ENCODE measurements at places on chromosomes 5 and 9. TPM values are rescaled to one million over a fixed set of nuclear protein-coding genes. Genes with fewer than 3 reads are reported as not detected.
A peak's percentile ranks its signal among the peaks of the same experiment; 100 is the strongest.

The FAM120A gene
- total RNA-seq, result 111 TPM

The FOXD4 gene
- total RNA-seq, result 1.7 TPM

The PCDHB16 gene
- total RNA-seq, result 1.9 TPM

The AGGF1 gene
- total RNA-seq, result 31.9 TPM

The ADGRV1 gene
- 0.44 TPM for total RNA-seq

The PCDHGC4 gene
- total RNA-seq, result 2.9 TPM

The TUBB4B gene
- 103 TPM for total RNA-seq

GRCh38 chr5:123441408-123441807 is 18.2 kb upstream of the CEP120 start:
- H3K4me1 ChIP-seq, result no peaks in the 10 kb centered on the region
- no peaks in the 10 kb centered on the region for H3K36me3 ChIP-seq
- H3K27me3 ChIP-seq, result no peaks in the 10 kb centered on the region
- DNase-seq, result no peak
- no peak overlapping the region for H3K27ac ChIP-seq
- no peak overlapping the region for H3K4me3 ChIP-seq

- no peaks in the 10 kb centered on the region for H3K27me3 ChIP-seq
- no peak for DNase-seq
- no peak overlapping the region for H3K27ac ChIP-seq
- no peaks in the 10 kb centered on the region for H3K36me3 ChIP-seq
- H3K4me1 ChIP-seq, result no peaks in the 10 kb centered on the region
- H3K4me3 ChIP-seq, result no peak overlapping the region
These were observed 113.8 kb downstream of the MSX2 start for GRCh38 chr5:174837919-174838902.

DNA sequence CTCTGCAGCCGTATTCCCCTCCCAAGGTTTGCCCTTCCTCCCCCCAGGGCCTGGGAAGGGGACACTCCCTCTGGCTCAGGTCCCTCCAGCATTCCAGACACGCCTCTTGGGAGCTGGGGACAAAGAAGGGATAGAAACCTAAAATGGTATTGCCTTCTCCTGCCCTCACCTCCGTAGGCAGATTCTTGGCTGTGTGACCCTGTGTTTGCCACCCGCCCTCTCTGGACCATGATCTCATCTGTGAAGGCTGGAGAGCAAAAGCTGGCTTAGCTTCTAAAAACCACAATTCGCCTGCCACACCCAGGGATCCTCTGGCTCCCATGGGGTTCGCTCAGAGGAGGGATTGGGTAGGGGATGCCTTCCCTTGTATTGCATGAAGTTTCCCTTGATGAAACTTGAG is 7.7 kb downstream of the AQP3 start:
- H3K4me3 ChIP-seq, result no peak overlapping the region
- H3K27me3 ChIP-seq, result no peaks in the 10 kb centered on the region
- DNase-seq, result no peak
- H3K4me1 ChIP-seq, result peaks cover 4% of the 10 kb centered on the region
- peak overlapping the region; percentile 81 for H3K27ac ChIP-seq
- peaks cover 2% of the 10 kb centered on the region for H3K36me3 ChIP-seq

GRCh38 chr9:3136230-3136629 is 292.3 kb upstream of the PUM3 start:
- no peaks in the 10 kb centered on the region for H3K4me1 ChIP-seq
- H3K27me3 ChIP-seq, result no peaks in the 10 kb centered on the region
- H3K4me3 ChIP-seq, result no peak overlapping the region
- H3K36me3 ChIP-seq, result no peaks in the 10 kb centered on the region
- DNase-seq, result no peak
- no peak overlapping the region for H3K27ac ChIP-seq

DNA sequence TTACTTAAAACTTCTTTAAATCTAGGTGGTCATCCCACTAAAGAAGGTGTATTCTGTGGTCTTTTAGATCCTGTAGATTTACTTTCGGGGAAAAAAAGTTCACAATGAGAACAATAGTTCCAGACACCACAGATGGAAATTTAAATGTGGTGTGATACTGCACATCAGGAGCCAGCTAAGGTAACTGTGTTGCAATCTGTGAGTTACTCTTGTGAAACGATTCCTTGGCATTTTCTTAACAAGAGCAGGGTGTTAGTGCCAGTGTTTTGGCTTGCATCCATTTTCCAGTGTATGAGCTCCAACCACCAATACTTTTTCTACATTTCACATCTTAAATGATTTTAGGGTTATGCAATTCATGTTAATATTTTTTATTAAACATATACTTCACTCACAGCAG is 674.5 kb downstream of the CETN3 start:
- H3K4me3 ChIP-seq, result no peak overlapping the region
- DNase-seq, result no peak
- no peak overlapping the region for H3K27ac ChIP-seq
- no peaks in the 10 kb centered on the region for H3K36me3 ChIP-seq

DNA sequence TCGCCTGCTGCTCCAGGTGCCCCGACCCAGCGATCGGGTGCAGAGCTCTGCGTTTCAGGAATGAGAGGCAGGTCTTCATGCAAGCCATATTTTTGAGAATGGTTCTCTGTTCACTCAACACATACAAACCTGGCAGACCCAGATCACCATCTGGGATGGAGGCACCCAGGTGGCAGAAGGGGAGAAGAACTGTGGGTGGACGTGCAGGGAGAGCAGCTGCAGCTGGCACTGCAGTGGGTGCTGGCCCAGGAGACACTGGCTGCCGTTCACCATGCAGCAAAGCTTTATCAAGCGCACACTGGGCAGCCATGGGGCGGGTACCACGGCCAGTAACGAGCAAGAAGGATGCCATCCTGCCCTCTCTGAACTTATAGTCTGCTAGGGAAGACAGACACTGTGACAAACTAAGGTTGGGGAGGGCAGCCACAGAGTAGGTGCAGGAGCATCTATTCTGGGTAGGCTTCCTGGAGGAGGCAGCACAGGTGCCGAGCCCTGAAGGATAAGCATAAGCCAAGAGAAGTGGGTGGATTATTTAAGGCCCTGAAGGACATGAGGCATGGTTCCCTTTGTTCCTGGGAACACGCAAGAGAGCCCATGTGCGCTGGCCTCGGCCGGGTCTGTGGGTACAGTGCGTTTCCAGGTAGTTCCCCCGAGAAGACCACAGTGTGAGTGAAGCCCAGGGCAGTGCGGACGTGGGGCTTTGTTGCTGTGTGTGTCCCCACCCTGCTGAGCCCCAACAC is 46.2 kb upstream of the FCN2 start:
- DNase-seq, result no peak
- H3K4me1 ChIP-seq, result no peaks in the 10 kb centered on the region
- H3K27me3 ChIP-seq, result no peaks in the 10 kb centered on the region
- no peaks in the 10 kb centered on the region for H3K36me3 ChIP-seq
- H3K27ac ChIP-seq, result no peak overlapping the region

DNA sequence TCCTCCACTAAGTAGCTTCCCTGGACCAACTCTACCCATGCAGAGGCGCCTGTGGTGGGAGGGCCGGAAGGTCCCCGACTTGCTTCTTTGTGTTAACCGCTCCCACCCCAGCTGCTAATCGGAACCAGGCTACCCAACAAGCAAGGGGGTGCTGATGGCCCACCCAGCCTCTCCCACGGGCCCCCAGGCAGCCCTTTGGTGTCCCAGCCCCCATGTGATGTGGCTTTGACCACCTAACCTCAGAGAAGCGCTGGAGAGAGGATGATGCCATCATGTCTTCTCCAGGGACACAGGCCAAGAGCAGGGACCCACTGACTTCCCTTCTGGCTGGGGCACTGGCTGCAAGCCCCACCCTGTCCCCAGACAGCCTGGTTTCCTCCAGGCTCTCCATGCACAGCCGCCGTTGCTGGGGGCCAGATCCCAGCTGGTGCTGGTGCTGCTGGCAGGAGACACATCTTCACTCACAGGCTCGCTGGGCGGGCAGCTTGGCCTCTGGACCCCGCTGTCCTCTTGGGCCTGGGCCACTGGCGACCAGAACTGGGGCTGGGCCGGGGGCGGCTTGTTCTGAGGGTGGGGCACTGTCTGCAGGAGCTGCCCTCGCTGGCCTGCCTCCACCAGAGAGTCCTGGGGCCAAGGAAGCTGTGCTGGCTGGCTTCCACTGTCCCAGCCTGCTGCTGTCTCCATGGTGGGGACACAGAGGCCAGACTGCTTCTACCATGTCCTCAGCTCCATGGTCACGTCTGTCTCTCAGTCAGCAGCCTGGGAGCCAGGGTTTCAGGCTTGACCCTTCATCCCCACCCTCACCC is 27.8 kb downstream of the LAMC3 start:
- H3K27ac ChIP-seq, result peak overlapping the region; percentile 45
- no peaks in the 10 kb centered on the region for H3K27me3 ChIP-seq
- no peak overlapping the region for H3K4me3 ChIP-seq
- DNase-seq, result no peak
- peaks cover 3% of the 10 kb centered on the region for H3K4me1 ChIP-seq
- no peaks in the 10 kb centered on the region for H3K36me3 ChIP-seq

GRCh38 chr9:133225171-133226011 is 16.3 kb upstream of the OBP2B start:
- no peaks in the 10 kb centered on the region for H3K4me1 ChIP-seq
- no peak overlapping the region for H3K4me3 ChIP-seq
- no peaks in the 10 kb centered on the region for H3K36me3 ChIP-seq
- peak; percentile 59 for DNase-seq

DNA sequence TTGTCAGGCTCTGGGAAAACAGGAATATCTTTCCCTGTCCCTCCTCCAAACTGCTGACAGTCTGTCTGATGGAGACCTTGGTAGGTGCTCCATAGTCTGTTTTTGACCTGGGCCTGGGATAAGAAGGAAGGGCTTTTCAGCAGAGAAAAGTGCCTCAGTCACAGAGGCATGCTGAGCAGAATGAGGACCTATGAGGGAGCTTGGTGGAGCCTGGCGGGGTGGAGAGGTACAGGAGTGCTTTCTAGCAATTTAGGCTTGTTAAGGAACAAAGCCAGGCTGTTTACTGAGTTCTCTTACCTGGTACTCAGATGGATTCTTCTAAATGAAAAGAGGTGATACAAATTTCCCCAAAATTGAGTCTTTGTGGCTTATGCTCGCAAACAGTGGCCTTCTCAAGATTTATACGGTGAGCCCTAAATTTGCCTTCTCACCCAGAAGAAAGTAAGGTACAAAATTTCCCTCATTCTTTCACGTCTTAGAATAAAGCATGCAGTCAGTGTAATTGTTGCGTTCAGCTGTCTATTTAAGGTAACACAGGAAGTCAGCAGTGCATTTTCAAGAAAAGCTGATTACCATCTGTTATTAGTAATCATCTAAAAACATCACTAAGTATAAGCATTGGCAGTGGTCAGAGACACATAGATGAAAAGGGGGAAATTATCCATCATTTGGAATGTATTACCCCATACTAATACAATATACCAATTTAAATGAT is 28.6 kb upstream of the IL13 start:
- no peaks in the 10 kb centered on the region for H3K36me3 ChIP-seq
- DNase-seq, result no peak

GRCh38 chr5:109921735-109922380 is 232.1 kb downstream of the MAN2A1 start:
- no peaks in the 10 kb centered on the region for H3K4me1 ChIP-seq
- no peaks in the 10 kb centered on the region for H3K27me3 ChIP-seq
- H3K36me3 ChIP-seq, result no peaks in the 10 kb centered on the region
- H3K4me3 ChIP-seq, result no peak overlapping the region

GRCh38 chr5:61597684-61598083 is 265.6 kb downstream of the ZSWIM6 start:
- DNase-seq, result no peak
- no peak overlapping the region for H3K27ac ChIP-seq
- H3K4me3 ChIP-seq, result no peak overlapping the region

DNA sequence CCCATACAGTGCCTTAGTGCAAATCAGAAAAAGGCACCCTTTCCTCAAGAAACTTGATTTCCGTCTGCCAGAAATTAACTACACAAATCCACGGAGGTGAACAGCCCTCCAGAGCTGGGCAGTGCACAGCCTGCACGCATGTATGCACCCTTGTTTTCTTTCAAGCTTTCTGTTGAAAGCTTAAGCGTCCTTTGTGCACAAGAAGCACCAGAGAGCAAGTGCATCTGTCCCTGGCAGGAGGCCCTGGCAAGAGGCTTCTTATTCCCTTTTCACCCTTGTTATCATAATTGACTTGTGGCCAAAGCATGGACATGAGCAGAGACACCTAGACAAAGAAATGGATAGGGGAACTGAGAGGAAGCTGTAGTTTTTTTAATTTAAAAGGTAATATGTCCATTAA is 47.4 kb upstream of the ATG10 start:
- H3K4me1 ChIP-seq, result no peaks in the 10 kb centered on the region
- no peaks in the 10 kb centered on the region for H3K27me3 ChIP-seq
- H3K4me3 ChIP-seq, result no peak overlapping the region
- H3K27ac ChIP-seq, result no peak overlapping the region
- no peak for DNase-seq

GRCh38 chr5:142959683-142960657 is 189.8 kb downstream of the ARHGAP26 start:
- H3K27ac ChIP-seq, result no peak overlapping the region
- DNase-seq, result no peak
- H3K4me1 ChIP-seq, result no peaks in the 10 kb centered on the region

- H3K36me3 ChIP-seq, result no peaks in the 10 kb centered on the region
- DNase-seq, result no peak
- no peak overlapping the region for H3K4me3 ChIP-seq
- no peak overlapping the region for H3K27ac ChIP-seq
These were observed 381.1 kb upstream of the ACTBL2 start for GRCh38 chr5:57863661-57864060.

GRCh38 chr9:92754091-92754745 is 10.4 kb downstream of the BICD2 start:
- no peaks in the 10 kb centered on the region for H3K36me3 ChIP-seq
- H3K27me3 ChIP-seq, result no peaks in the 10 kb centered on the region
- H3K4me1 ChIP-seq, result peaks cover 18% of the 10 kb centered on the region

GRCh38 chr5:15682566-15682965 is 182.6 kb downstream of the FBXL7 start:
- H3K4me1 ChIP-seq, result no peaks in the 10 kb centered on the region
- DNase-seq, result no peak
- H3K27me3 ChIP-seq, result no peaks in the 10 kb centered on the region
- H3K36me3 ChIP-seq, result no peaks in the 10 kb centered on the region

DNA sequence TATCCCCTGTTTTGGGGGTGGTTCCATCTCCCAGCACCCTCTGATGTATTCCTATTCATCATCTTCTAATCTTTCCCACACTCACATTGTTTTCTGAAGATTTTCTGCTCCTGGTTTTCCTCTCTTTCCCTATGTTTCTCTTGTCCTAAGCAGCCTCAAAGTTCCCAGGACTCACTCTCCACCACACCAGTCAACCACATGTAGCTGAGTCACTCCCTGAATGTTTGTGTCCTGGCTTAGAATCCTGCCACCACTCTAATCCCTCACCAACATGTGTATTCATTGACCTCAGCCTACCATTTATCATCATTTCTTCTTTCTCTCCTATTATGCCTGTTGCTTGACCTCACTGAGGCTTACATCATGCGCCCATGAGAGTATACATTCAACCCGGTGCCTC is 282.4 kb upstream of the ADAMTS16 start:
- H3K4me1 ChIP-seq, result no peaks in the 10 kb centered on the region
- no peaks in the 10 kb centered on the region for H3K27me3 ChIP-seq
- DNase-seq, result no peak
- H3K36me3 ChIP-seq, result no peaks in the 10 kb centered on the region
- H3K4me3 ChIP-seq, result no peak overlapping the region

GRCh38 chr9:20684875-20685696 is 1.0 kb downstream of the FOCAD start:
- peak overlapping the region; percentile 88 for H3K27ac ChIP-seq
- H3K4me1 ChIP-seq, result peaks cover 7% of the 10 kb centered on the region
- H3K4me3 ChIP-seq, result peak overlapping the region; percentile 75
- no peaks in the 10 kb centered on the region for H3K27me3 ChIP-seq
- DNase-seq, result no peak

- no peaks in the 10 kb centered on the region for H3K27me3 ChIP-seq
- H3K27ac ChIP-seq, result no peak overlapping the region
- H3K4me3 ChIP-seq, result no peak overlapping the region
- H3K36me3 ChIP-seq, result no peaks in the 10 kb centered on the region
- H3K4me1 ChIP-seq, result peaks cover 4% of the 10 kb centered on the region
These were observed 151.1 kb upstream of the POU5F2 start for GRCh38 chr5:93892481-93892880.
